ENCODE measurements at places on chromosomes 6 and 20.

GRCh38 chr20:34998331-34998950 is 42.8 kb downstream of the MYH7B start:
- DNase-seq: no peak

- no peak for DNase-seq
Observed at GRCh38 chr20:58042591-58042990, 185.9 kb downstream of the ANKRD60 start.

DNA sequence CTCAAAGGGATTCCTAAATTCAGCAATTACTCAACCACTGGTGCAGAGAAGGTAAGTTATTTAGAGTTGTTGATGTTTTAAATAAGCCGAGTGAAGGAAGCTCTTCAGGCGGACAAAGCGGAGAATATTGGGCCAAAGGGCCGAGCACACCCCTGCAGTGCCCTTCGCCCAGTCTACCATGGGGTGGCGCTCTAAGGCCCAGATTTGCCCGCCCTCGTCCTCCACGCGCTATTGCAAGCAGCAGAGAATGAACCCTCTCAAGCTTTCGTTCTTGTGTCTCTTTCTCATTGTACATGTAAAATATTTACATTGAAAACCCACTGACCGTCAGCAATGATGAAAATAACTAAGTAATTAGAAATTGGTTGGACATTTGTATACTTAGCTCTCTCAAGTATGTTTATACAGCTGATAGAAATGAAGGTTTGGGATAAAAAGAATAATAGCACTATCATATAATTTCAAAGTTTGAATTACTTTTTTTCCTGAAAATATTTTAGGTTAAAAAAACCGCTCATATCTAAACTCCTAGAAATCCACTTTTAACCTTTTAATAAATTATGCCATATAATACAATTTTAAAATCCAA is 195.0 kb upstream of the CEP162 start:
- DNase-seq: peak; percentile 87

- no peak for DNase-seq
Observed at GRCh38 chr6:144065213-144065660, 30.1 kb downstream of the SF3B5 start.

GRCh38 chr6:148398678-148399077 is 56.0 kb downstream of the SASH1 start:
- no peak for DNase-seq

DNA sequence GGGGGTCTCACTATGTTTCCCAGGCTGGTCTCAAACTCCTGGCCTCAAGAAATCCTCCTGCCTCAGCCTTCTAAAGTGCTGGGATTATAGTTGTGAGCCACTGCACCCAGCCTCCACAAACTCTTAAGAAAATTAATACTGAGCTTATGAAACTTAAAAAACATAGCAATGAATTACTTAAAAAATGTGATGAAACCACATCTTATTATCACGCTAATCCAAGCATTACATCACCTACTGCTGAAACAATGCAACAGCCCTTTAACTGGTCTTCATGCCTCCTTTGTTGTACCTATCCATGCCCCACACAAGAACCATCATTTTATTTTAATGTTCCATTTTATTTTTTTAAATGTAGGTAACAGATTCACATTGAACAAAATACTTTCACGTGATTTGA is 24.9 kb downstream of the SESN1 start:
- DNase-seq: no peak

DNA sequence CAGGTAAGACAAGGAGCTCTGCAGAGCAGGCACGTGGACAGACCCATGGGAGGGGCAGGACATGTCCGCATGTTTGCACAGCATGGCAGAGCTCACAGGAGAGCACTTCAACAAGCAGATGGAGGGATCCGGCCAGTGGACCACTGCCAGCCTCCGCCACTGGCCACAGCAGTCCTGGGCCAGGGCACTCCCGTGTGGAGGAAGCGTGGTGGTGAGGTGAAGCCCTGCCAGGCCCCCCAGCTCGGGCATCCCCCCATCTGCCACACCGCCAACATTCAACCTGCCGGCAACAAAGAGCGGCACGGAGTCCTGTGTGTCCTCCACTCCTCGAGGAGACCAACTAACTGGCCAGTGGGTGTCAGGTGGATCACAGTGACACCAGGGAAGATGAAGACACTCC is 104.3 kb upstream of the AGPAT4 start:
- DNase-seq: peak; percentile 28

GRCh38 chr6:27539551-27539950 is 66.6 kb upstream of the ZNF184 start:
- no peak for DNase-seq

DNA sequence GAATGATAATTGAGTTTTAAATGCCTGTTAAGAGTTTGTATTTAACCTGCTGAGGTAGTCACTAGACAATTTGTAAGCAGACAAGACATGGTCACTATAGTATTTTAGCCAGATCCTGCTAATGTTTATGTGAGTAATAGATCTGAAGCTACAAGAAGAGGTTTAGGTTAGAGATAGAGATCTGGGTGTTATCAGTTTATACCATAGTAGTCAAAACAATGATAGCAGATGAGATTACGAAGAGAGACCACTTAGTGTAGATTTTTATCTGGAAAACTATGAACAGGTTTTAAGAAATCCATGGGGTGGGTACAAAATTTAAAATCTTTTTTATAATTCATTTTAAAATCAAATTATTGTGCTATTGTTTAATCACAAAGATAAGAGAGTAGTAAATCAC is 47.5 kb downstream of the PHIP start:
- no peak for DNase-seq

DNA sequence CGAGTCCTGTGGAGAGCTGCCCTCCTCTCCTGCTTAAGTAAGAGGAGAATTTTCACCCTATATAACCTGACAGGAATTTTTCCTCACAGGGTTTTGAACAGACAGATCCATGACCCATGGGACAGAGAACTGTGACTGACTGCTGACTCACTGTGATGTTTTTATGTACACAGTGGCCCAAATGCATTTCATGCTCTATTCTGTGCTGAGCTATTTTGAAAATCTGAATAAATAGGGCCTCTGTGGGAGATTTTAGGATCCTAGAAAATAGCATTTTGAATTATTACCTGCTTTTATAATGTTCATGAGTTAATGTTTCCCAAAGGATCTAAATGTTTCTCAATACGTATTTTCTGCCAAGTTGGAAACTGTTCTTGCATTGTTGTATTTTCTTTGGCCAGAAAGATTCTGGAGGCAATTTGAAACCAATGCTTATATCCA is 577.4 kb downstream of the HTR1B start:
- no peak for DNase-seq

All from right forelimb (tissue), 1 donor.